ENCODE measurements at places on chromosomes 16 and 17.

GRCh38 chr17:12512694-12513355 lies 152.9 kb upstream of the MYOCD start:
- no peak for DNase-seq

- DNase-seq, result no peak
Measured at GRCh38 chr17:38883592-38884526, 14.0 kb downstream of the LASP1 start.

GRCh38 chr16:67535201-67535600 lies 6.6 kb downstream of the RIPOR1 start:
- no peak for DNase-seq

DNA sequence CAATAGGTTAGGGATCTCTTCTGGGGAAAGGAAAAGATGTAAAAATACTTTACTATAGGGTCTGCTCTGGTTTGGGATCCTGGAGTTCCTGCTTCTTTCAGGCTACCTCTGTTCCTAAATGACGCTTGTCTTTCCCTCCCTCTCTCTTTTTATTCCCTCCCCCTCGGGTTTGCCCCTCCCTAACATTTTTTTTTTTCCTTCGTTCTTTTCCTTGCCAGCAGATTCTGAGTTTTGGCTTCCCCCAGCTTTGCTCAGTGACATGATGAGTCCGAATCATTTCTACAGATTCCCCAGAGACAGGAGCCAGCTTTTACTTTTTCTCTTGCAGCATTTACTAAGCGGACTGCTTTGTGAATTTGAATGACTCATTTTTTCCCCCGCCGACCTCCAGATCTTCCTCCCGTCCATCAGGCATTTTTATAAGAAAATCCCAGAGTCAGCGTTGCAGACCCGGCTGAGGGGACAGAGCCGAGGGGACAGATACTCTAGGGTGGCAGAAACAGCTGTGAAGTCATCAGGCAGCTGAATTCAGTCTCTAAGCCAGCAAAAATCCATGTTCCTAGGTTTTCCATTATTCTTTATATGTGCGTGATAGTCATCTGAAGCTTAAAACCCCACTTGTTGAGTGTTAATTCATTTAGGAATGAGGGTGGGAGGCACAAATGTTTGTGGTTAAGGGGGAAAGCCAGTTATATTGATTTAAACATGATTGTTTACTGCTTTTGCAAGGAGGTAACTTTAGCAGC lies at the start of gene TMEM100:
Gene TMEM100, minus strand, starts transcription at position 123 of the 746 bp plus-strand sequence. CDS start 1,794 bp downstream, outside the sequence.
- DNase-seq, result no peak

DNA sequence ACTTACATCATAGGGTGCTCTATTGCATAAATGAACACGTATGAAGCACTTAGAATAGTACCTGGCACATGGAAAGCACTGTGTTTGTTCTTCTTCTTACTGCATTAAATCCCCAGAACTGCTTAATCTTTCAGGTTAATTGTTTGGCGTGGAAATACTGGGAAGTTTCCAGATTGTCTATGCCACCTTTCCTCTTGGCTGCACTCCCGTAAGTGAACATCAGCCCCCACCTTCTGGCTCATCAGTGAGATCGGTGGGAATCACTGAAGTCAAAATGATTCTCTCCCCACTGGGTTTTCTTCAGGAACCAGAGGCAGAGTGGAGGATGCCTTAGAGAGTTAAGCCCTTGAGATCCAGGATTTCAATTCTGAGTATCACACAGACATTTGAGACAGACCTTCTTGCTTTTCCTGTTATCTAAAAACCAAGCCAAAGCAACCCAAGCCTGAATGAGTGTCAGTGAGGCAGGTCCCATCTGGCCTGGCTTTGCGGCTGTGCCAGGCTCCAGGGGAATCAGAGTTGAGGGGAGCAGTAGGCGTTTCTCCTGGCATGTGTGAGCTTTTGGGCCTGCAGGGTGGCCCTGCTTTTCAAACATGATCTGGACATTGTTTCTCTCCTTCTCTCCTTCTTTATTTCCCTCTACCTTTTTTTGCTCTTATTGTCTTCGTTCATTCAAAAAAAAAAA lies 59.1 kb downstream of the OTOA start:
- no peak for DNase-seq

GRCh38 chr17:51461578-51462004 lies 201.2 kb downstream of the UTP18 start:
- DNase-seq, result peak; percentile 51

GRCh38 chr17:67558740-67559380 lies 158.9 kb upstream of the NOL11 start:
- no peak for DNase-seq

DNA sequence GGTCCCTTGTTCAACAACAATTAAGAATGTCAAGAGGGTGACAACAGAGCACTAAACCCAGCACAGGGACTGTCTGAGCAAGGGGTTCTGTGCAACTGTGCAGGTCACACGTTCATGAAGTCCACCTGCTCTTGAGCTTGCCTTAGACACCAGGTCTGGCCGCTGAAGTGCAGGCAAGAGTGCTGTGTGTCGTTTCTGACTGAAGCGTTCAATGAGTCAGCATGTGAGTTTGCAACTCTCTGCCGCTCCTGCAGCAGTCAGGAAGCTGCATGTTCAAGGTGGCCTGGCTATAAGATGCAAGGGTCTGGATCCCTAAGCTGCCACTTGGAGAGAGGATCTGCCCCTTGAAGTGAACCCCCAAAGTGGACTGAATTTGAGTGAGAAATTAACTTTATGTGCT lies 332.7 kb upstream of the HSBP1 start:
- DNase-seq, result no peak

DNA sequence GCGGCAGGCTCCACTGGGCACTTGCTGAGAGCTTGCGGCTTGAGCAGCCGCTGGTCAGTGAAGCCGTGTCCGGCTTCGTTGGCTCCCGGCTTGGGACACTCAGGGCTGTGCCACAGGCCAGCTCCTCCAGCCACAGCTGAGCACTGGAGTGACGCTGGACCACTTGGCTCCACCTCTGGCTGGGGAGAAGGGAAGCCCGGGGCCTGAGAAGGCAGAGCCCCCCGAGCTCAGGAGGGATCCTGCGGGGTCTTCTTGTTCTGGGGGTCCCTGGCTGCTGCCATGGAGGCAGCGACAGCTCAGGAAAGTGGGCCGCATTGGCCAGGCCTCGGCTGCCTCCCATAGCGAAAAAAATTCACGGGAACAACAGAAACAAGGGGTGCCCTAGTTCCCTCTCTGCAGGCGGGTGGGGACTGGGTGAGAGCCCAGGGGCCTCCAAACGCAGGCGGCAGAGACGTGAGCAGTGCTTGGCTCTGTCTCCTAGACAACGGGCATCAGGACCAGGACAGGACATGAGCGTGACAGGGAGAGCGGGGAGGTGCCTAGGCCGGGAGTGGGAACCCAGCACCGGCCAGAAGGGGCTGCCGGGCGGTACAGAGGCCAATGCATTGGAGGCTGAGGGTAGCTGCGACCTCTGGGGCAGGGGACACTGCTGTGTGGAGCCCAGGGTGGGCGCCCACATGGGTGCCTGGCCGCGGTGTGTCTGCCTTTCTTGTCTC lies 37.7 kb downstream of the SLC7A5 start:
- no peak for DNase-seq

DNA sequence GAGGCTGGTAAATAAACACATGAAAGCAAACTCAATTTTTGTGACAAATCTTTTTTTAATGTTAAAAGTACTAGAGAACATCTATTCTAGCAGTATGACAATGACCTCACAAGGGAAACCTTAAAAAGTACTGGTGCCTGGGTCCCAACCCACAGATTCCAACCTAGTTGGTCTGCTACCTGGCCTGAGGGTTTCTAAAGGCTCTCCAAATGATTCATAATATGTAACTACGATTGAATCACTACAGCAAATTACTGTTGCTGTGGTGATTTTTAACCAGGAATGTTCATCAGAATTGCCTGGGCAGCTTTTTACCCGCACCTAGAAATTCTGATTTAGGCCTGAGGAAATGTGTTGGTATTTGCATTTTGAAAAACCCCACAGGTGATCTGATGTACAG lies 26.1 kb downstream of the CDR2 start:
- DNase-seq, result no peak

- no peak for DNase-seq
Measured at GRCh38 chr16:75761108-75761507, 34.8 kb upstream of the CPHXL start.

DNA sequence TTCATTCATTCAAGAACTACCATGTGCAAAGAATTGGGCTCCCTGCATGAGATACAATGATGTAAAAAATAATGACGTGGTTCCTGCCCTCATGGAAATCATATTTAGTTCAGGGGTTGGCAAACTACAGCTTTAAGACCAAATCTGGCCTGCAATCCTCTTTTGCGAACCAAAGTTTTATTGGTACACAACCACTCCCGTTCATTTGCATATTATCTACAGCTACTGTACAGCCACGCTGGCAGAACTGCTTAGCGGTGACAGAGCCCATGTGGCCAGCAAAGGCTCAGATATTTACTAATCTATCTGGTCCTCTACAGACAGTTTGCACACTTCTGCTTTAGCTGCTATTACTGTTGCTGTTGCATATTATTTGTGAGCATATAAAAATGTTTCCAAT lies 167.7 kb downstream of the XYLT1 start:
- DNase-seq, result peak; percentile 77

GRCh38 chr17:55730808-55731207 lies 8.1 kb upstream of the TMEM100 start:
- no peak for DNase-seq

DNA sequence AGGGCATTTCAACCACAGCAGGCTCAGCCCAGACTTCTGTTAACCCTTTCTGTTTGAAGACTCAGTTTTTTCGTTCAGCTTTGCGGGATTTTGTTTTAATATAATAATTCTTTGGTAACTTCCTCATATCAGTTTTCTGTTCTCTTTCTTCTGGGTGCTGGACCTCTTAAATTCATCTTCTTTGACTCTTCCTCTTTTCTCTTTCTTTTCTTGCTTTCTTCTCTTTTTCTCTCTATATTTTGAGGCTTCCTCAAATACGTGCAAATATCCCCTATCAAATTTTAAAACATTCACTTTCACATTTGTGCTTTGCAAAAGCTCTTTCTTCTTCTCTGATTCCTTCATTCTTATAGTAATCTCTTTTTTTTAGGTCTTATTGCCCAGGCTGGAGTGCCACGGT lies 136.3 kb downstream of the HS3ST3B1 start:
- no peak for DNase-seq

DNA sequence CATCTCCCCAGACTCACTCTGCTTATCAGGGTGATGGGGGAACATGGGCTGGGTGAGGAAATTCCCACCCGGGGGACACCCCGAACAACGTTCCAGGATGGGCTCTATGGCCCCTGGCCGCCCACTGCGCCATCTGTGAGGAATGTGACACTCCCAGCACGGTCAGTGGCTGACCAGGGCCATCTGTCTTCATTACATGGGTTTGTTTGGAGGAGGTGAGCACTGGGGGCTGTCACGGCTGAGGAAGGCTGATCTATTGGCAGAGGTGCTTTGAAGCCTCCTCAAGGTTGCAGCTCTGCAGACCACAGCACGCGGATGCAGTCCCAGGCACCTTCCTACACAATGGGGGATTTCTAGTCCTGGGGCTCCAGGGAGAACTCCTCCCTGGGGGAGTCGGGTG lies 214.1 kb upstream of the FOXF1 start:
- no peak for DNase-seq

DNA sequence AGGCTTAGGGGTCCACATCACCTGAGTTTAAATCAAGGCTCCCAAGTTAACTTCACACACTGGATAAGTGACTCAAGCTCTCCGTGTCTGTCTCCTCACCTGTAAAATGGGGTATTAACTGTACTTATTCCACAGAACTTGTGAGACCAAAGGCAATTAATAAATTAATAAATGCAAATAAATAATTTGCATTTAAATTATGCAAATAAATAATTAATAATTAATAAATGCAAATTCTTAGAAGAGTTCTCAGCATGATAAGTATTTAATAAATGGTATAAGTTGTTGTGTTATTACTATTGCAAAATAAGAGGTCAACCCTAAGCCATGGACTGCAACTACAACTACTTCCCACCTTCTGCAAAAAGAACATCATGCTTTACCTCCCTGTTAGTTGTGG lies 13.7 kb upstream of the CXCL16 start:
- no peak for DNase-seq

- DNase-seq, result peak; percentile 27
Measured at GRCh38 chr16:67847064-67847861, at the start of gene CENPT. Gene CENPT (minus strand): TSS chr16:67847693. CDS start chr16:67833859, 13,834 bp downstream.

DNA sequence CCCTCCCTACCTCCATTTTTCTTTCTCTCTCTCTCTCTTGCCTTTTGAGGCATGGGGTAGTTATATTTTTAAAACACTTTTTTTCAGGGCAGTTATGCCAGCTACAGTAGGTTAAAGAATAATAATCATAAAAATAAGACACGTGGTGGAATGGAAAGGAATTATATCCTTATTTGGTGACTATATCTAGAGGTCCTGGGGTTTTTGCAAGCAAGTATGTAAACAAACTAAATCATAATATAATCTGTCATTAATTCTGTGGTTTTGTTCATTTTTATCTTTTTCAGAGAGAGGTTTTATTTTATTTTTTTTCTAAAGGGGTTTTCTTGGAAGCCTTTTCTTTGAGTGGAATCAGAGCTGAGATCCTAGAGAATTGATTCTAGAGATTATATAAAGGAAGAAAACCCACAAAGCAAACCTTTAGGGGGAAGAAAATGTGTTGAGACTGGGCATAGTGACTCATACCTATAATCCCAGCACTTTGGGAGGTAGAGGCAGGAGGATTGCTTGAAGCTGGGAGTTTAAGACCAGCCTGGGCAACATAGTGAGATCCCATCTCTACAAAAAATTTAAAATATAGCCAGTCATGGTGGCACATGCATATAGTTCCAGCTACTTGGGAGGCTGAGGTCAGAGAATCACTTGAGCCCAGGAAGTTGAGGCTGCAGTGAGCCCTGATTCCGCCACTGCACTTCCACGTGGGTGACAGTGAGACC lies 53.2 kb downstream of the NQO1 start:
- DNase-seq, result no peak

DNA sequence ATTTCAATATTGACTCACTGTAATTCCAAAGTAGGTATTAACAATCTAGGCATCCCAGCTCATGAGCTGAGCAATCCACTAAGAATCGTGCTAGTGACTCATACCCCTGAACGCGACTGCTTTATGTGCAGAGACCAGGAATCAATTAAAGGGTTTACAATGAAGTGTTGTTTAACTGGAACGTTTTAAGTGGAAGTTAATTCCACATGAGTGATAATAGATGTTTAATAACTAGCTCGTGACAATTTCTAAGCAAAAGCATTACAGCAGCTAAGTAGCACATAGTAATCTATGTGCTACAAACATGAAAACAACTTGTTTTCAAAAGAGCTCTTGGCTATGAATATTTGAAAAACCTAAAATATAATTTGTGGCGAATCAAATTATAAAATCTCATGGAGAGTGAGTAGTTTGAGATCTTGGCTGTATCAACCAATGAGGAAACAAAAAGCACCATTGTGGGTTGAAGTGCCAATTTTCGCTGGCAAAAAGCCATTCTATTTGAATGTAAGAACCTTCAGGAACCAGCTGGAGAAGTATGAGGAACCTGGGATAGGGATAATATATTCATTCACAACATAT lies 9.4 kb downstream of the GJC1 start:
- DNase-seq, result no peak

DNA sequence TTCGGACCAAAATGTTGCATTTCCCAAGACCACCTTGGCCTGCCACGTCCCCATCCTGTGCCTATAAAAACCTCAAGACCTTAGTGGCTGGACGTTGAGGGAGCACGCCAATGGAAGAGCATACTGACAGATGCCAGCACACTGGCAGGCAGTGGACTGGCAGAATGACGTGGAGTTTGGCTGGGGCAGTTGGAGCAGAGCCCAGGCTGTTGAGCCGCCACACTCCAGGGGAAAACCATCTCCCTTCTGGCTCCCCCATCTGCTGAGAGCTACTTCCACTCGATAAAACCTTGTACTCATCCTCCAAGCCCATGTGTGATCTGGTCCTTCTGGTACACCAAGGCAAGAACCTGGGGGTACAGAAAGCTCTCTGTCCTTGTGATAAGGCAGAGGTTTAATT lies 494.1 kb downstream of the CDH11 start:
- DNase-seq, result no peak

- DNase-seq, result no peak
Measured at GRCh38 chr17:61179380-61179806, 220.2 kb upstream of the TBX2 start.

Data from NAMALWA (cell line).